Fibroblast of skin of scalp (primary cell): ENCODE measurements at places on chromosomes 1 and 21.

DNA sequence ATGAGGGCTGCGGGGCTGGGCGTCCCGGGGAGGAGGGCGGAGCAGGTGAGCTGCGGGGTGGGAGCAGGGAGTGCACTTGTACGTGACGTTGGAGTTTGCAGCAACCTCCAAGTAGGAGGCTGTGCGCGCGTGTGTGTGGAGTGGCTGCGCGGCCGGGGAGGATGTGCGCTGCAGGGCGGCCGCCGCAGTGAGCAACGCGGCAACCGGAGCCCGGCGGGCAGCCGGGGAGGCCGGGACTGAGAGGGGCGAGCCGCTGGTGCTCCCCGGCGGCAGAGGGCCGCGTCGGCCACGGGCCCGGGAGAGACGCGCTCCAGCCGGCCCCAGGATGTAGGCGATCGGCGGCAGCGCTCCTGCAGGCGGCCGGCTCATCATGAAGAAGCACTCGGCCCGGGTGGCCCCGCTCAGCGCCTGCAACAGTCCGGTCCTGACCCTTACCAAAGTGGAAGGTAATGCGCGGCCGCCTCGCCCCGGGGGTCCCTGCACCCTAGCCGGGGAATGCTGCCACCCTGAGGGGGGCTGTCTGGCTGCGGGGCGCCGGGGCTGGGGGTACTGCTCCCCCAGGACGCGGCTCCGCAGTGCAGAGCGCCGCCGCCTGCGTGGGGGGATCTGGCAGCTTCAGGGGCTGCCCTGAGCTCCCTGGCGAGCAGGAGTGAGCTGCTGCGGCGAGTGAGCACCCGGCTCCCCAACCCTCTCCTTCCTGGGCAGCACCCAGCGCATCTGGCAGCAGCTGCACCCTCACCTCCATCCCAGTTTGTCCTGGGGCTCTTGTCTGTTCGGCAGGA is 158.9 kb upstream of the COA6 start:
- DNase-seq, result no peak

DNA sequence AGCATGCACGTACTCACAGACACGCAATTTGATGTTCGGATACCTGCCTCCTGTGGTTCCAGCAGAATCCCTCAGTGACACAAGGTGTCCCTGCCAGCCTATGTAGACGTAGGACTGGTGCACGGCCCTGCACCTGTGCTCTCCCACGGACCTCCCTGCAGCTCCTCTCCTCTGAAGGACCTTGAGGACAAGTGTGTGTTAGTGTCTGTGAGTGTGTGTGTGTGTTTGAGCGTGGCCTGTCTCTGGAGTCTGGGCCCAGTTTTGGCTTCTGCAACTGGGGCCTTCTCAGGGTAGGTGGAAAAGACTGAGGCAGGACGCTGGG is 22.5 kb upstream of the DMBX1 start:
- no peak for DNase-seq

GRCh38 chr1:118928739-118929554 is 59.2 kb downstream of the TBX15 start:
- peak; percentile 59 for DNase-seq

- no peak for DNase-seq
Measured at GRCh38 chr21:45859041-45859761, 122.4 kb upstream of the COL6A1 start.

GRCh38 chr1:162632698-162633080 is 425 bp downstream of the DDR2 start:
- peak; percentile 39 for DNase-seq

GRCh38 chr1:63813829-63814277 is 40.0 kb downstream of the ROR1 start:
- no peak for DNase-seq

GRCh38 chr1:178946855-178947676 is 76.2 kb upstream of the ANGPTL1 start:
- DNase-seq, result no peak

GRCh38 chr1:39352881-39353280 is 138.6 kb upstream of the BMP8A start:
- no peak for DNase-seq

DNA sequence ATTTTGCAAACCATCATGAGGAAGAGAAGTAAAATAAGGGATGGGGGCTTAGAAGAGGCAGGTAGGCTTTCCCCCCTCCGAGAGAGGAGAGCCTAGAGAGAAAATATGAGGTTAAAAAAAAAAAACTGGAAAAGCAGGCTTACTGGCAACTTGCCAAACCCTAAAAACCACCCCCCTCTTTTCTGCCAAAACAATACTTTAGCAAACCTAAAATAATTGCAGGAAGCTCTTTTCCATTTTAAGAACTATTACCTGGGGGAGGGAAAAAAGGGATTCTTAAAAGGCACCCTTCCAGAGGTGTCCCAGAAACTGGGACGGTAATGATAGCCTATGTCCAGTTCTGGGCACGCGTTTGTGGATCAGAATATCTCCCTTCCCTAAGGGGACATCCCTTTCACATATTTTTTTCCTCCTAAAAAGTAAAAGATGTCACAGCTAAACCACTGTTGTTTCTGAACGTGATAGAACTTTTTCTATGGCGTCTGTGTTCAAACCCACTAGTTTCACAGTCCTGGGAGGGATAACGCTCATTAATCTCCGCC is 1.1 kb upstream of the NFIA start:
- DNase-seq, result no peak

DNA sequence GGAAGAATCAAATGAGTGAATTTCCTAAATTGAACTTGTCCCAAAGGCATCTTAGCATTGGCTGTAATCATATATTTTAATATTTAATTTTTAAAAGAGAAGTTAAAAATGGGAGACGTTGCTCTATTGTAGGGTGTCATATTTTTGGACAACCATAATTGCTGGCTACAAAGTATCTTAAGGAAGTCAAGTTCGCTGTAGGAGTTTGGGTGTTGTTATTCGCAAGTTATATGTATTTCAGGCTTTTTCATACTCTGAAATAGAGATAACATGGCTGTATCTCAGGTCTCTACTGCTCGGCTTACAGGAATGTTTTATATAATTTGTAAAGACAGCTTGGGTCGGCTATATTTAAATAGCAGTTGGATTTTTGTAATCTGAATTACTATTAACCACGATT is 852 bp downstream of the TMEM50A start:
- DNase-seq, result no peak

GRCh38 chr21:44714905-44715304 is 3.5 kb upstream of the TSPEAR start:
- DNase-seq, result no peak

DNA sequence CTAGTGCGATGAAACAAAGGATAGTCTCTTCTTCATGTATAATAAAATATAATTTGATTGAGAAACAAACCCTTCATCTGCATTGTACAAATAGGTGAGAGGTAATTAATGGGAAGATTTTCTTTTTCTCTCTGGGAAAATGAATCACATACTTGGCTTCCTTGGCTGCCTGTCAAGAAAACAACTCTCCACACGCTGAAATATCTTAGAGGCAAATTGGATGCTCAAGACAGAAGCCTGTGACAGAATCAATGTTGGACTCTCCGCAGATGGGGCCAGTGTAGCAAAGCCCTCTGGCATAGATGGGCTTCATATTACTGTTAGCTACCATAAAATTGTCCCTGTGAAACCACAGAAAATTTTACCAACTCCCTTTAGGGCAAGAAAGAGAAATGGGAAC is 186.6 kb downstream of the GRIK1 start:
- peak; percentile 52 for DNase-seq

DNA sequence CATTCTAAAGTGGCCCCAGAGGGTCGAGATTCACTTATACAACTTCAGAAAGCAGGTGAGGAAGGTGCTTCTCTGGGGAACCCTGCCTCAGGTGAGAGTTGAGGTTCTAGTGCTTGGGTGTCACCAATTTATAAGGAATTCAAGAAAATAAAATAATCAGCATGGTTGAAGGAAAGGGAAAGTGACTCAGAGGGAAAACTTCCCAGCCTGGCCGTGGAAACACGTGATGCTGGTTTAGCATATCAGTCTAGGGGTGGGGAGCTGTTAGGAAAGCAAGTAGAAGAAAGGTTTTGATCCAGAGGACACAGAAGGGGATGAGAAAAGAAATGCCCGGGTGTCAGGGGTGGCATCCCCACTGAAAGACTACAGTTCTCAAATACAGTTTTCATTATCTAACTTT is 37.7 kb upstream of the TMEM125 start:
- DNase-seq, result peak; percentile 68

DNA sequence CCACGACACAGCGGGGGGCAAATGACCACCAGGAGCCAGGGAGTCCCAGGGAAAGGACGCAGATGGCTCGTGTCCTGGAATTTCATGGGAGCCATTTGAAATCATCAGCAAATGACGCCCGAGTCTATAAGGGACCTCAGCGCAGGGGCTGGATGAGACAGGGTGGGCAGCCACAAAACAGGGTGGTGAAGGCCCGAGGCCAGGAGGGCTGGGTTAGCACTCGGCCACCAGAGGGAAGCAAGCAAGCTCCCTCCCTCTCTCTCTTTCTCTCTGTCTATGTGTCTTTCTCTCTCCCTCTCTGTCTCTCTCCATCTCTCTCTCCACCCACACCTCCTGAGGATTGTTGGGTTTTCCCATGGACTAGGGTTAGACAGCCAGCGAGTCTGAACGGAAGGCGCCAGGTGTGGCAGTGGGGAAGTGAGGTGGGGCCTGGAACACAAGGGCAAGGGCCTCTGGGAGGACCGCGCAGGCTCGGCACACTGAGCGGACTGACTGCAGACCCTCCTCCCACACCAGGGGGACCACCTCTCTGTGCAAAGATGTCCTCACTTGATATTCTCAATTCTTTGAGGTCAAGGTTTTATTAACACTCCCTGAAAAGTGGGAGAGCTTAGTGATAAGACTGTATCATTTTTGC is 73.8 kb upstream of the TMPRSS2 start:
- DNase-seq, result no peak

DNA sequence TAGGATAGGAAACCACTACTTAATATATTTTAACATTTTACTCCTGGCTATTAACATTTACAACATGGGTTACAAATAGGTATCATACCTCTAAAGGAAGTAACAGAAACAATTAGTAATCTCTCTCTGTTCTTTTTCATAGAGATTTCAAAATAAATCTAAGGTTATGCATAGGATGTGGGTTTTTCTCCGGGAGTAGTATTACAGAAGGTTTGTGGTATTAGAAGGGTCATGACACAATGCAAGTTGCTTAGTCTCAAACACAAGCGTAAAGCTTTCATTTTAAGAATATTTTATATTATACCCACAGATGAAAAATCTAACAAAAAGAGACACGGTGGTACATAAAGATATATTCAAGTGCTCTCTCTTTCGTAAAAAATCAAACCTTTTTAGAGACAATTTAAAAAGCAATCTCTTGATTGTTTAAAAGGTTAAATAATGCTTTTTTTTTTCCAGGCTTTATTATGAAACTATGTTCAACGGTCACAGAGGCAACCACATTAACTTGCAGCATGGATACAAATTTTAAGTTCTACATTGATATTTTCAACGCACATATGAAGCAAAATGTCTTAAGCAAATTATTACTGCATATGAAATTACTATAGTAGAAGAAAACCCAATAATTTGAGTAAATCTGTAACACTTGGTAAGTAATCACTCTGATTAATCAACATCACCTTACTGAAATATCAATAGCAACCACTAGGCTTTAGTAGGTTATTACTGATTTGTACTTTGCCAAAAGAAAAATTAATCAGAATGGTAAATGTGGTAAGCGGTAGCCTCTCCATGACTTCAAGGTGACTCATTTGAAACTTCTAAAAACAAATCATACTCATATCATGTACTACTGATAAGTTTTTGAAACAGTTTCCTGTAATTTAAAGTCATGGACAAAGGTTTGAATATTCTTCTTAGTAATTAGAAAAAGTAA is 97.4 kb upstream of the GFI1 start:
- DNase-seq, result peak; percentile 6

DNA sequence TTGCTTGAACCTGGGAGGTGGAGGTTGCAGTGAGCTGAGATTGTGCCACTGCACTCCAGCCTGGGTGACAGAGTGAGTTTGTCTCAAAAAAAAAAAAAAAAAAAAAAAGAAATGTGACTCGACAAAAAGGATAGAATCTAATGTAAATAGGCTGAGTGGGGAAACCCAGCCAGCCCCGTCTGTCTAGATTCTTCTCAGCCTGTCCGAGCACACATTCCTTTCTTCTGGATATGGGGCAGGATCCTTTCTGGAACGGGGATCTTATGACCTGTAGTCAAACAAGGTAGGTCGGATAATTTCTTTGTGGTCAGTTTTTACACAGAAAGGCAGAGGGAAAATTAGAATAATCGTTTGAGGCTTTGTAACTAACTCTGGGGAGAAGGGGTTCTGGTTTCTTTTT is 74.1 kb downstream of the C21orf91 start:
- no peak for DNase-seq

GRCh38 chr1:6026095-6026809 is 19.4 kb upstream of the KCNAB2 start:
- peak; percentile 66 for DNase-seq

- DNase-seq, result peak; percentile 91
Measured at GRCh38 chr1:53172426-53173128, 24.0 kb upstream of the CPT2 start.

GRCh38 chr1:217718873-217719272 is 87.7 kb downstream of the SPATA17 start:
- DNase-seq, result no peak

GRCh38 chr1:235078480-235079381 is 49.9 kb downstream of the TOMM20 start:
- peak; percentile 33 for DNase-seq

GRCh38 chr1:102751111-102751510 is 357.2 kb downstream of the COL11A1 start:
- no peak for DNase-seq

- no peak for DNase-seq
Measured at GRCh38 chr1:24868016-24868875, 61.8 kb downstream of the RUNX3 start.

GRCh38 chr21:34126269-34126668 is 52.9 kb downstream of the MRPS6 start:
- peak; percentile 41 for DNase-seq

DNA sequence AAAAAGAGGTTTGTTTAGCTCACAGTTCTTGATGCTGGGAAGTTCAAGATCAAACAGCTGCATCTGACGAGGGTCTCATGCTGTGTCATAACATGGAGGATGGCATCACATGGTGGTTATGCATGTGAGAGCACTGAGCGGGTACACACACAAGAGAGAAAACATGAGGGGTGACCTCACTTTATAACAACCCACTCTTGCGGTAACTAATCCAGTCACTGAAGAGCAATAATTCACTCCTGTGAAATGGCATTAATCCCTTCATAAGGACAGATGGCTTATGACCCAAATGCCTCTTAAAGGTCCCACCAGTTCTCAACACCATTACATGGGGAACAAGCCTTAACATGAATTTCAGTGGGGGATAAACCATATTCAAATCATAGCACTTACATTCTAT is 23.2 kb upstream of the CHIT1 start:
- no peak for DNase-seq

GRCh38 chr1:26288311-26288941 is 8.5 kb downstream of the SH3BGRL3 start:
- DNase-seq, result no peak

- DNase-seq, result peak; percentile 91
Measured at GRCh38 chr1:27539901-27540861, 50.2 kb upstream of the WASF2 start.

DNA sequence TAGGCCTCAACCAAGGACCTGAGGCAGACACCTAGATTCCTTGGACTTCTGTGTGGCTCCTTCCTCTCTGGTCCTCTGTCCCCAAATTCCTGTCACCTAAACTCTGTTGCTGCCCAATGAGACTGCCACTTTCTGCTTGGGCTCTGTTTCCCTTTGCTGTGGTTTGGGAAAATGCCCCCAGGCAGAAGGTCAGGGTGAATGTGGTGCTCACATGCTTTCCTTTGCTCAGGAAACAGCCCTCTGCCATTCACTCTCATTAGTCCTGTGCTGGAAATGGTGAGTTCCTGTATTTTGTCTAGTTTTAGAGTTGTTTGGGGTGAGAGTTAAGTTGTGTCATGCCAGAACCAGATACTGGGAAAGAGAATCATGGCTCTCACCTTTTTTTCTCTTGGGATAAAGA is 22.7 kb upstream of the SHE start:
- no peak for DNase-seq
